CD8-positive, alpha-beta memory T cell (primary cell): ENCODE measurements at places on chromosomes 7 and 10.

DNA sequence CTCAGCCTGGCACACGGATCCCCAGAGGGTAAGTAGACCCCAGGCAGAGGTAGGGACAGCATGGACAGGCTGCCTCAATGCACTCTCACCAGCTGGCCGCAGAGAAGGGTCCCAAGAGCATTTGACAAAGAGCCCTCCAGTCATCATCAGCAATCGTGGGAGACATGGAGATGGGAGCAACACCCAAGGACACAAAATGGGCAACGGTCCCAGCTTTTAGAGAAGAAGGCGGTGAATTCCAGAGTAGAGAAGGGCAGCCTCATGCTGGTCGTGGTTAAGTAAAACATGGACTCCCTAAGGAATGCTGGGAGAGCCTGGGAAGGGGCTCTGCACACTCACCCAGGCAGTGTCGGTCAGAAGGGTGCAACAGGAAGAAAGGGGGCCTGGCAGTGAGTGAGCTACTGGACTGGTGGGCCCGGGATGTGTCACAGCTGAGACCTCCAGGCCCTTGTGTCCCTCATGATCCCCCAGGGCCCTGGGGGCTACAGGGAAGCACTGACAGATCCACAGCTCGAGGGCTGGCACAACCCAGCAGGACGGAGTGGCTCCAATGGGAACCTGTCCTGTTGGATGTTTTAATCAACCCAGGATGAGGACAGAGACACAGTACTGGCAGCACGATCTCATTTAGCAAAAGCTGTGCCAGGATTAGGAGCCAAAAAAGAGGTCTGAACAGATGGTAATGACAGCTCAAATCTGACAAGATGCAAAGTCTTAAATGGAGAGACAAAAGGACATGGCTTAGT is 147.1 kb downstream of the NEURL1 start:
- DNase-seq, result no peak

DNA sequence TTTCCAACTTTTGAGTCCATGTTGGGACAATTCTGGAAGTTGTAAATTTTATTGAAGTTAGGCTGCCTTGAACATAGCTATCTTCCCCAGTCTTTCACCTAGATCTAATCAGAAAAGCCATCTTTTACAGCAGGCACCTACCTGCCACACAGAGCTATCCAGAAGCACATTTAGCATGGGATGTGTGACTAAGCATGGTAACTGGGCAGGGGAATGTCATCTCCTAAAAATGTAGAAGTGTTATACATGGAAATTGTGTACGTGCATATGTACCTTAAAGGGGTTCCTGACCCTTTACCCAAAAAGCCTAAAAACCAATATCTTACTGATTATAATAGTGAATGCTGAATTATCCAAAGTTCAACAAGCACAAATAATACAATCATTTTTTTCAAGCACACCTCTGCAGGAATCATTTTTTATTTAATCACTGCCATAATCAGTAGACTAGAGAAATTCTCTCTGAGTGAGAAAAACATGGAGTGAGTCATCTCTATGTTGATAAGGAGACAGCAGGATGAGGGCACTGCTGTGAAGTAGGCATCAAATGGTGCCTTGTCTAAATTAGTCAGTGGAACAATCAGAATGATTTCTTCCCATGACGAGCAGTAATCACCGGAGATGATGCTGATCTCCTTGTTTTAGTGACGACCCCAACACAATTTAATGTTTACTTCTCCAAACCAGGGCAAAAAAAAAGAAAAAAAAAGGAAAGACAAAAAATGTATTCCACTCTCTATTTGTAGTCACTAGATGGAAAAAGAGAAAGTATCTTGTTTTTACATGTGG is 75.9 kb downstream of the SORBS1 start:
- no peak for DNase-seq

DNA sequence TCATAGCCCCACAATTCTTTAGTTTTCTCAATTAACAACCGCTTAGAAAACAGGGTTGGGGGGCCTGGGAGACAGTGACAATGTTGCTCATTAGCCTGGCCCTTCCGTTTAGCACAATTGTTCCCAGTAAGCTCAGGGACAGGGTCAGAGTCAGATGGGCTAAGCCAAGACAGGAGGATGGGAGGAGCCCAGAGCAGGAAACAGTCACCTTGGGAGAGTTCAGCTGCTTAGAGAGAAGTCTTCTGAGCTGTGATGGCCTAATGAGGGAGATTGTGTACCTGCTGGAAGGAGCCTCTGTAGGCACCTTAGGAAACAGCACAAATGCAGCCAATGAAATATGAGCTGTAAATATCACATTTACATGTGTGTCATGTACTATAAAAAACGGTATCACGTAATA is 35.9 kb downstream of the SVOPL start:
- DNase-seq, result no peak

GRCh38 chr10:14294347-14295059 is 36.2 kb downstream of the FRMD4A start:
- DNase-seq, result no peak

GRCh38 chr10:13276749-13277365 is 23.0 kb downstream of the PHYH start:
- DNase-seq, result no peak

DNA sequence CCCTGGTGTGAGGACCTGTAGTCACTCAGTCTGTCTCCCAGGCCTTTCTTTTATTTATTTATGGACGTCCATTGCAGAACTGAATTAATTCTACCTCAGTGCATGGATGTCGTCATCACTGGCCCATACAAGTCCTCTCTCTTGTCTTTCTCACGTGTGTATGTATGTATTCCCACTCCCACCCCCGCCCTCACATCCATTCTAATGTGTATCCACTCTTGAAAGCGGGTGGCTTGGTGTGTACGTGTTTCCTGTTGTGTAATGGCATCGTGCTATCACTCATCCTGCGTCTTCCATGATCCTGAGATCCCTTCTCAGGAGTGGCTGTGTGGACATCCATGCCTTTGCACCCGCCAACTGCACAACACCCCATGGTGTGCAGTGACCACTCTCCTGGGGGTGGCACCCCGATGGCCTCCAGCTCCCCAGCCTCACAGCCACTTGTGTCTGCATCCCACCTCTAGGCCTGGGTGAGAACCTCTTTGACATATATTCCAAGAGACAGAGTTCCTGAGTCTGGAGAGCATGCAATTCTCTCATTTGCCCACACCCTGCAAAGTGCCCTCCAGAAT is 3.0 kb upstream of the AOC1 start:
- DNase-seq, result no peak

- DNase-seq, result no peak
These were observed 224.9 kb downstream of the SKIDA1 start for GRCh38 chr10:21300551-21300950.

DNA sequence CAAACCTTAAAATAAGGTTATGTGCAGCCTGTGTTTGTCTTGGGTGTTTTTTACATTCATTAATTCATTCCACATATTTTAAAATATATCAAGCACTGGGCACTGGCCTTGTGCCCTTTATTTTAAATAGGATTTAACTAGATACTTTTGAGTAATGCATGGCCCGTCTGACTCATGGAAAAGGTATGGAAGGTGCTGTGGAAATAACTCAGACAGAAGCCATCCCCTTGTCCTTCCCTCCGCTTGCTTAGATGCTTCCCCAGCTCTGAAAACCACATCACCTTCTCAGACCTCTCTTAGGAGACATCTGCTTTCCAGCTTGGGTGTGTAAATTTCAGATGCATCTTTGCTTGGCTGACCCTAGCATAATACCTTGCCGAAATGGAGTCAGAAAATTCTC is 30.5 kb downstream of the SLC18A2 start:
- no peak for DNase-seq

GRCh38 chr10:79143879-79144278 is 75.1 kb downstream of the ZMIZ1 start:
- DNase-seq, result no peak

GRCh38 chr10:16001581-16001980 is 141.3 kb upstream of the MINDY3 start:
- no peak for DNase-seq

DNA sequence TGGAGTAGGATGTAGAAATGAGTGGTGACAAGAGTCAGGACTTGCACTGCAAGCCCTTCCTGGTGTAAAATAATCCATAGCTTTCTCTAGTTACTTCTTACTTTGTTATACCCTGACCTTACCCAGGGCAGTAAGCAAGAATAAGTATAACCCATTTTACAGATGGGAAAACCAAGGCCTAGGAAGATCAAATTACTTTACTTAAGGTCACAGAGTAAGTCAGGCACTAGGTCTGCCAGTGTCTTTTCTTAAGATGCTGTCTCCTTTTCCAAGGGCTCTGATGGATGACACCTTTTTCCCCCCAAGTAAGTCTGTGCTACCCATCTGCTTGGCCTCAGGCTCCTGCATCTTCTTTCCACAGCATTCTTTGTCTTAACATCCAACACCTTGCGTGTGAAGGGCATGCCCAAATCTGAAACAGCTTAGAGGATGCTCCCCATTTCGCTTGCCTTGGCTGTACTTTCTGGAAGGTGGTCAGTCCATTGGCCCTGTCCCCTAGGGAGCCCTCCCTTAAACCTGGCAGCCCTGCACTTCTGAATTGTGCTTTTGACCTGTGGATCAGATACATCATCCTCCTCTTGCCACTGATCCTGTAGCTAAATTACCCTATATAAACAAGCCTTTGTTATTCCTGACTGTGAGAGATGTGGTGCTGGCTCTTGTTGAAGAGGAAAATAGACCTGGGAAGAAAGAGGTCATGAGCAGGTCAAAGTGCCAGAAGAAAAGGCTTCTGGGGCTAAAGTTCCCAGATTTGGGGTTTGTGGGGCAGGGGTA is 168.6 kb downstream of the LRMDA start:
- DNase-seq, result no peak

DNA sequence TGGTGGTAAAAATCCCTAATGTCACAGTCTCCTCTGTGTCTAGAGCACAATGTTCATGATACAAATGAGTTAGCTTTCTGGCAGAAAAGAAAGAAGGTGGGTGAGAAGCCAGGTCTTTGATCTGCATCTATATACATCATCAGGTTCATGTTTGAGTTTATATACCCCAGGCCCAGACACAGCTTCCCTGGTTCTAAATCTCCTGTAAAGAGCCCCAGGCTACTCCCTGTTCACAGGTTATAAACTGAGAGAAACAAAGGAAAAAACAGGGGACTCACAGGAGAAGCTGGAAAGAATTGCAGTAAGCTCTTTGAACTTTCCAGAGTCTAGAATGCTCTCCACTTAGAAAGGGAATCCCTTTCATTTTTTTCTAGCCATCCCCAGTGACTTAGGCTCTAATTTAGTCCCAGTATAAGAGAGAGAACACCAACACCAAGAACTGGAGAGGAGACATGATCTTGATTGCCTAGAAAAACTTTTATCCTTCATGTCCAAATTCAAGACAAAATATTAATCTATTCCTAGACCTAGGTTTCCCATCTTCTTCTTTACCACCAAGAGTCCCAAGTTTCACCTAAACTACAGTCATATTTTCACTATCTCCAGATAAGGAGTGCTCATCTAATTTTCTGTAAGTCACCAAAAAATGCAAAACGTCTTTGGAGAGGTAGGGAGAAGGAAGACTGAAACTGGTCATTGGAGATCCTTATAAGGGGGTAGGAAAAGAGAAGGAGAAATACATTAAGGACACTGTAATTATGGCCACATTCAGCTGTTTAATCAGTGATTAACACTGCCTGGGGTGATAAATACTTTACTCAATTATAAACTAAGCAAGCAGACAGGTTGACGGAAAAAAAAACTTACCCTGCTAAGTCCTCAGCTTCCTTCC is 469 bp downstream of the MSS51 start:
- DNase-seq, result no peak

GRCh38 chr7:1311406-1312135 is 78.9 kb downstream of the UNCX start:
- no peak for DNase-seq

DNA sequence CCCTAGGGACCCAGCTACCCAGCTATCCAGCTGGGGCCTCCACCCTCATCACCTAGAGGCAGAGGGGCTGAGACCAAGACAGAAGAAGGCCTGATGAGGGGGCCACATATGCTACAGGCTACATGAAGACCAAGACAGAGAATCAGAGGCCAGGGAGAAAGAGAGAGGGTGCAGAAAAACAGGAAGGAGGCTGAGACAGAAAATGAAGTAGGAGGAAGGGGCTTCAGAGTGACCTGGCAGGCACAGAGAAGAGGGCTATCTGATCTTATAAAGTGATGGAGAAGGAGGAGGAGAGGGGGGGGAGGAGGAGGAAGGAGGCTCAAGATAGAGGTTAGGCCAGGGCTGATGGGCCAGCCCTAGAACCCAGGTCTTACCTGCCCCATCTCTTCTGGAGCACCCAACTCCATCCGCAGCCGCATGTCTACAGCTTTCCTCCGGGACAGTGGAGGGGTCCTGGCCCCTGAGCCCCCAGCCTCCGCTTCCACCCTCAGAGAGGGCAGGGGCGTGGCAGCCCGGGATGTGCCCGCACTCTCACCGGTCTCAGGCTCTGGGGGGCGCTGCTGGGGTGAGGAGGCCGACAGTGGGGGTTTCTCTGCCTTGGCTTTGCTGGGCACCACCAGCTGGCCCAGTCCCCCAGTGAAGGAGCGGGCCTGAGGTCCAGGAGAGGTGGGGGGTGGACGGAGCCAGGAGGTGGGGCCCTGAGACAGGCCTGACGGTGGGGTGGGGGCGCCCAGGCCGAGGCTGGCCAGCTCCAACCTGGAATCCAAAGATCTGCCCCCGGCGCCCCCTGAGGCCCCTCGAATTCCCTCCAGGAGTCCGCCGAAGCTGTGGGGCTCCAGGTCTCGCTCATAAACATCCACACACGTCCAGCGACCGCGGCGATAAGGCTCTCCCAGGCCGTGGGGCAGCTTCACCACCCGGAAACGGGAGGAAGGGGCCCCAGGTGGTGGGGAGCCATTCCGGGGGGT is 1.8 kb downstream of the TSC22D4 start:
- DNase-seq, result peak; percentile 15

GRCh38 chr7:122033641-122034040 is 110.4 kb downstream of the AASS start:
- DNase-seq, result no peak

GRCh38 chr10:42983591-42983990 is 93.3 kb upstream of the RET start:
- no peak for DNase-seq

DNA sequence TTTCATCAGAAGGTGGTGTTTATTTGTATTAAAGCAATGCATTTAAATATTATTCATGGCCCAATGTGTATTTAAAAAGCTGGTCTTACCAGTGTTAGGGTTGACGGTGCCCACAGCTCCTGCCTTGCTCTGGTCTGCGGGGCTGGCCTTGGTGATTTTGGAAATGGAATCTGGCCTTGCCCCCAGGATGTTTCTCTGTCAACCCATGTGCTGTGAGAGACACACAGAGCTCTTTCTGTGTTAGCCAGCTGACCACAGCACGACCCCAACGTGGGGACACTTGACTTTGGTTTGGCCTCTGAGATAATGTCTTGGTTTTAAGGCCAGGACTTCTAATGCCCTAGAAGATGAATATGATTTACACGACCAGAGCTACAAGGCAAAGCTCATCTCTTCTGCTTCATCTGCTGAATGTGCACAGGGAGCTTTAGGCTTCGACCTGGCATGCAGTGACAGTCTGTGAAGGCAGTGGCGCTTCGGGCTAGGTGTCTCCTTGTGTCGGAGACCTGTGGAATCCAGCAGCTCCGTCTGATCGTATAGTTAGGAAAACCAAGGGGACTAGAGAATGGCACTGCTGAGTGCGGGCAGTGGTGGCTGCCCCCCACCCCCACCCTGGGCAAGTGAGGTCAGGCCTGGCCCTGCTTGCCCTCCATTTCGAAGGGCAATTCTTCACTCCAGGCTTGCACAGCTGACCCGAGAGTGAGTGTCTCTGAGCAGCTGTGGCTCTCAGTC is 246.1 kb downstream of the EBF3 start:
- no peak for DNase-seq
